Activated naive CD8-positive, alpha-beta T cell treated with anti-CD3 and anti-CD28 coated beads, Interleukin-2, amount 10 ng/mL, durations not matched to agents 7 days and 5 days (primary cell): ENCODE measurements at places on chromosomes 16 and 17. TPM values are rescaled to one million over a fixed set of nuclear protein-coding genes. Genes with fewer than 3 reads are reported as not detected.

The CMTM2 gene
- total RNA-seq = 1.3 TPM

The BORCS6 gene
- total RNA-seq = 15.7 TPM

DNA sequence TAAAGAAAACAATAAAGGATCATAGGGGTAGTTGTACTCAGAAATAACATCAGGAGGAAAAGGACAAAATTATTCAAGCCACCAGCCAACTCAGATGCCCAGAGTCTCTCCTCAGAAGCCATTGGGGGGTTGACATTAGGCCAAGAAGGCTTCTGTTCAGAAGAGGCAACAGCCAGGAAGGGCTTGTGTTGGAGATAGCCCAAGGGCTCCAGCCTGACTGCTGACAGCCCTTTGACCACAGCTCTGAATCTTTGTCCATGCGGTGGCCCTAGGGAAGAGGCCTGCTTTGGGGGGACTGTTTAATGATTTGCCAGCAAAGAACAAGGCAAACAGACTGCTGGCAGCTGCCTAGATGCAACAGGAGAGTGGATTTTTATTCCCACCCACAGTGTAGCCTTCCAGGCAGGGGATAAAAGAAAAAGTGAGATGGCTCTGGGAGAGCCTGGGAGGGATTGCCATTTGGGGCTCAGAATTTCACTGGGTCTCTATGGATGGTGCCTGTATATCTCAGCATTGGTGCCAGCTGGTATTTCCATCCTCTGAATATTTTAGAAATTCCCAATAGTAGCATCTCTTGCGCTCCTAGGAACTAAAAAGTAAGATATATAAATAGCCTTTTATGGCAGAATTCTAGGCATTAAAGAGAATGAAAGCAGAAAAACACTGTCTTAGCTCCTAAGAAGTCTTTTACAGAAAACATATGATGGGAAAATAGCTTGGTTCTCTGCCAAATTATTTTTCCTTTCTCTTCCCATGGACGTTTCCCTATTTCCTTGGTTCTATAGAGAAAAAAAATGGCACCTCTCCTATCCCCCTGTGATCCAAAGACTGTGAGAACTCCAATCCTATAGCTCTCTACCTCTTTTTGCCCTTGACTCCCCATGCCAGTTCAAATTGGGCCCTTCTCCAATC is 29.4 kb upstream of the SUPT4H1 start:
- H3K4me1 ChIP-seq = peaks cover 48% of the 10 kb centered on the region
- no peaks in the 10 kb centered on the region for H3K27me3 ChIP-seq
- peak overlapping the region; percentile 51 for H3K4me3 ChIP-seq
- H3K27ac ChIP-seq = peak overlapping the region; percentile 76

GRCh38 chr17:7590743-7591142 is 849 bp upstream of the SOX15 start:
- H3K4me3 ChIP-seq = no peak overlapping the region
- no peaks in the 10 kb centered on the region for H3K27me3 ChIP-seq
- peak overlapping the region; percentile 49 for H3K27ac ChIP-seq
- H3K36me3 ChIP-seq = peaks cover 21% of the 10 kb centered on the region

DNA sequence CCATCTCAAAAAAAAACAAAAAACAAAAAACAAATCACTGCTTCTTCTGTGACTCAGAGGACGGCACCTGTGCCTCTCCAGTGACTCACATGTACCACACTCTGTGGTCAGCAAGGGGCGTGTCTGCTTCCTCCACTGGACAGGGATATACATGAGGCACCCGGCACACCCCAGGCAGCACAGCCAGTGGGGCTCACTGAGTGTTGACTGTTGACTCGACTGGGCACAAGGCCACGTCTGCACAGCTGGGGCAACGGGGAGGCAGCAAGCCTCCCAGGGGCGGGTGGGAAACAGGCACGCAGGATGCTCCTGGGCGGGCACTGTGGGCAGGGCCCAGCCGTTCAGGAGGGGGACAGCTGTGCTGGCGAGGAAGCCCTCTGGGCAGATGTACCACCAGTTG is 64.1 kb downstream of the TIMM22 start:
- H3K36me3 ChIP-seq = peaks cover 29% of the 10 kb centered on the region
- H3K27ac ChIP-seq = no peak overlapping the region
- no peaks in the 10 kb centered on the region for H3K4me1 ChIP-seq
- H3K4me3 ChIP-seq = no peak overlapping the region
- H3K27me3 ChIP-seq = no peaks in the 10 kb centered on the region

GRCh38 chr16:14289692-14290340 is 218.7 kb downstream of the MRTFB start:
- peak; percentile 43 for DNase-seq
- H3K27ac ChIP-seq = no peak overlapping the region
- H3K27me3 ChIP-seq = no peaks in the 10 kb centered on the region
- H3K36me3 ChIP-seq = peaks cover 4% of the 10 kb centered on the region

GRCh38 chr16:83826146-83826913 is 18.6 kb downstream of the HSBP1 start:
- no peak overlapping the region for H3K27ac ChIP-seq
- DNase-seq = peak; percentile 86
- H3K4me3 ChIP-seq = no peak overlapping the region
- H3K27me3 ChIP-seq = peaks cover 2% of the 10 kb centered on the region
- H3K36me3 ChIP-seq = no peaks in the 10 kb centered on the region

DNA sequence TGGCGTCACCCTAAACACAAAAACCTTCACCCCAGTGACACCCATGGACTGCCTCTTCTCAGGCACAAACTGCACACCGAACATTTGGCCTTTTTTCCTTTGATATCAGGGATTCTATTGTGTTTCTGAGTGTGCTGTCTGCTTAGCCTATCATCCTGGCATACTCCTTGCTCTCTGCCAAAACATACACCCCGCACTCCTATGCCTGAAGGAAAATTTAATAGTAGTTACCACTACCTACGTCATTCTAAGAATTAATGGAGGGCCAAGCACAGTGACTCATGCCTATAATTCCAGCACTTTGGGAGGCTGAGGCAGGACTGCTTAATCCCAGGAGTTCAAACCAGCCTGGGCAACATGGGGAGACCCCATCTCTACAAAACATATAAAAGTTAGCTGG is 19.9 kb upstream of the SLFN13 start:
- H3K27me3 ChIP-seq = no peaks in the 10 kb centered on the region
- DNase-seq = no peak
- peaks cover 38% of the 10 kb centered on the region for H3K4me1 ChIP-seq
- peak overlapping the region; percentile 23 for H3K4me3 ChIP-seq
- peak overlapping the region; percentile 64 for H3K27ac ChIP-seq

DNA sequence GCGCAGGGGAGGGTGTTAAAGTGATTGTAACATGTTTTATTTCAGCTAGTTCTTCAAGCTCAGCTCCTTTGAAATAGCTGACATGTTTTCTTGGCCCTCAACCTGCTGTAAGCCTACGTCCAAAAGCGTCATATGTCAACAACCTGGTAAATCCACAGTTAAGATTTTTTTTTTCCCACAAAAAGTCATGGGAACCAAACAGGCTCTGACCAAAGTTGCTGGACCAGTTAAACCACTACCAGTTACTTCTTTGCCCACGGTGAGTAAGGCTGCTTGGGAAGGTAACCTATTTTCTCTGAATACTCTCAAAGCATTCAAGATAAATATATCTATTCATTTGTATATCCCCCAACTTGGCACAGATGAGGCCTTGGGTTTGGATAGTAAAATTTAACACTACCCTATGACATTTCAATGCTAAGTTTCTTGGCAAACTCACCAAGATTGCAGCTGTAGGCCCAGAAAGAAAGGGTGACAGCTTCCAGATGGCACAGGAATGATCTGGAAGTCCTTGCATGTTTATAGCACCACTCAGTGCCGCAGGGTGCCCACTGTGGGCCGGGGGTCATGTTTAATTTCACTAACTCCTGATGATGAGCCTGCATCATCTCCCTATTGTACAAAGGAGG is 166.2 kb downstream of the XYLT1 start:
- no peak overlapping the region for H3K27ac ChIP-seq
- no peaks in the 10 kb centered on the region for H3K27me3 ChIP-seq
- no peak for DNase-seq
- peaks cover 61% of the 10 kb centered on the region for H3K4me1 ChIP-seq
